ENCODE measurements at places on chromosomes 4 and X.
A peak's percentile ranks its signal among the peaks of the same experiment; 100 is the strongest.

DNA sequence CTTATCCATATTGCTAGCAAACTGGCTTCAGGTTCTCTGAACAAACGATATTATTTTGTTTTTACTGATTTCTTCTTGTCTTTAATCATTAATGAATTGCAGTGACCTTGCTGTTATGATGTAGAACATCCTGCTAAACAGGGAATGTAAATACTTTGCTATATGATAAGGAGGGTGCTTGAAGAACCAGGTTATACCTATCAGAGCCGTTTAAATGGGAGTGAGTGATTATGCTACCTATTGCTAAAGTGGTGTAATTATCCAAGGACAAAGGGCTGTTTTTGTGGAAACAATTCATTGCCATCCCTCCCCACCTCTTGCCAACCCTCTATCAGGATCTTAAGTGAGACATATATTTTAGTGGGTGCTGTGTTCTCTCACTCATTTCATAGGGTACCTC is 788.9 kb downstream of the RPA4 start:
- DNase-seq: no peak

DNA sequence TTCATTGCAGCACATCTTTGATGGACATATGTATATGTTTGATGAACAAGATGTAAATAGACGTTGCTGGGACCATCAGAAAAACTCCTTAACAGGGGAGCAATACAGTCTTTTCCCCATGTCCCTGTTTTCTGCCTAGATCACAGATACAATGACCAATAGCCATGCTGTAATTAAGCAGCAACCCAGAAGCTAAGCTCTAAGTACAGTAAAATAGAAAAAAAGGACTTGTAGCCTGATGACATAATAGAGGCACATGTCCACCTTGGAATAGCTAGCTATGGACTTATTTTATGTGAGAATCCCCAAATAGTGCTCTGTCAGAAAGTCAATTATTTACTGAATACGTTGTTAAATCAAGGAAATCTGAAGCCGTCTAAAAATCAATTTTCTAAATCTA is 14.9 kb downstream of the FAM13A start:
- no peak for DNase-seq

DNA sequence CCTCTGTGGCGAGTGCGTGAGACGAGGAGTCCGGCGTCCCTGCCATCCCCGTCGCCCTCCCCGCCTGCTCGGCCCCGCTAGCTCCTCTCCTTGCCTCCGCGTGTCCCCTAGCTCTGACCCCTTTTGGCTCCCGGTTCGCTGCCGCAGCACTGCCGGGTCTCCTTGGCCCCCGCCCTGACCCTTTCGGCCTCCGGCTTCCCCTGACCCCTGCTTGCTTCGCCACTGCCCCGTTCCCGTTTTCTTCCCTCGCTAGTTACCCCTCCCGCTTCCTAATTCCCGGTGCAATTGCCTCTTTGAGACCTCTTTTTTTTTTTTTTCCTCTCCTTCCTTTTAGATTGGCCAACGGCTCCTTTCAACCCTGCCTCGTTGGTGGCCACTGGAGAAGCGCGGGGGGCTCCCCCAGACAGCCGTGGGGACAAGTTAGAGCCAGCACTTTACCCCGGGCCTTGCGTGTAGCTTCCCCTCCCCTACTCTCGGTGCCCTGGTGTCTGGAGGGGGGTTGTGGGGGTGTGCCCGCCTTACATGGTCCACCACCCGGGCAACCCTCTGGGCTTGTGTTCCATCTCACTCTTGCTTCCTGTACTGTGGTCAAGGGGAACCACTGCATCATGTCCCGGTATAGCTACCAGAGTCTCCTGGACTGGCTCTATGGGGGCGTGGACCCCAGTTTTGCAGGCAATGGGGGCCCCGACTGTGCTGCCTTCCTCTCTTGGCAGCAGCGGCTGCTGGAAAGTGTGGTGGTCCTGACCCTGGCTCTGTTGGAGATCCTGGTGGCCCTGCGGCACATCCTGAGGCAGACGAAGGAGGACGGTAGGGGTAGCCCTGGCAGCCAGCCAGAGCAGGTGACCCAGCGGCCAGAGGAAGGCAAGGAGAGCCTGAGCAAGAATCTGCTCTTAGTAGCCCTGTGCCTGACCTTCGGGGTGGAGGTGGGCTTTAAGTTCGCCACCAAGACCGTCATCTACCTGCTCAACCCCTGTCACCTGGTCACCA is 548 bp downstream of the TMEM164 start:
- DNase-seq: peak; percentile 21

DNA sequence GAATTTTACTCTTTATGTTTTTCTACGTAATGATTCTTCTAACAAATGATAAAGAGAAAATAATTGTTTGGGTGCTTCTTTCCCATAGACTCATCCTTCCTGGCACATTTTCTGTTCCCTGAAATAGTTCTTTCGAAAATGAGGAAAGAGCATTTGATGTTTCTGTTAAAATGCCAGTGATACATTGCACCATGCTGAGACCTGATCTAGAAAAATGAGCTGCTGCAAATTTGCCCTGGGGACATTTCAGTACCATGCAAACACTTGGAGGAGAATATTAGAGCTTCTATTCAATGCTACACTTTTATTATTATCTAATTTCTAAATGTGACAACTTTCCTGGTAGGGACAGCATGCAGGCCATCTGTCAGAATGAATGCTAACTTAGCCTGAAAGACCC is 83.3 kb downstream of the C4orf33 start:
- DNase-seq: no peak

- no peak for DNase-seq
Measured at GRCh38 chr4:140267576-140267975, 105.9 kb upstream of the SCOC start.

- DNase-seq: no peak
Measured at GRCh38 chr4:41446981-41447725, 90.8 kb upstream of the LIMCH1 start.

DNA sequence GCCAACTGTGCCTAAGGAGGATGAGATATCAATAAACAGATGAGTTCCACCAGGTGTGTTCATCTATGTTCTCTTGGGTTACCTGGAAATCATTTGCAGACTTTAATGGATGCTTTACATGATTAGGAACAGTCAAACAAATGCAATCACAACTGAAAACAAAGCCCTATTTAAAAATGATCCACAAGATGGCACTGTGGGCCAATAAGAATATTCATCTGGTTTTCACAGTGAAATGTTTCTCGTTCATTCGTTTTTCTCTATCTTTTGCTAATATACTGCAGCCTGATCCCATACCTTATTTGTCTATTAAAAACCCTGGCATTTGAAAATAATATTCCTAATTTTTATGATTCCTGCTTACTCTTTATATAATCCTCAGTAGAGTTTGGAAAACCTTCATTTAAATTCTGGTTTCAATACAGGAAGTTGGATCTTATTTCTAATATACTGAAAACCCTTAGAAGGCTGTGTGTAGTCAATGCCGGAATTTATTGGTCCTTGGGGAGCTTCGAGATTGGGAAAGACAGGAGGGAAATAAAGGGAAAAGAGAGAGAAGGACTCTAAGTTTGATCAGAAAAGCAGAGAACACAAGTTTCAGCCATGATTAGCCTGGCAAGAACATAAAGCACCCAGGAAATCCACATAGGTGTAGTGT is 63.8 kb upstream of the TAPT1 start:
- no peak for DNase-seq

- no peak for DNase-seq
Measured at GRCh38 chr4:80386281-80386886, 50.9 kb downstream of the CFAP299 start.

DNA sequence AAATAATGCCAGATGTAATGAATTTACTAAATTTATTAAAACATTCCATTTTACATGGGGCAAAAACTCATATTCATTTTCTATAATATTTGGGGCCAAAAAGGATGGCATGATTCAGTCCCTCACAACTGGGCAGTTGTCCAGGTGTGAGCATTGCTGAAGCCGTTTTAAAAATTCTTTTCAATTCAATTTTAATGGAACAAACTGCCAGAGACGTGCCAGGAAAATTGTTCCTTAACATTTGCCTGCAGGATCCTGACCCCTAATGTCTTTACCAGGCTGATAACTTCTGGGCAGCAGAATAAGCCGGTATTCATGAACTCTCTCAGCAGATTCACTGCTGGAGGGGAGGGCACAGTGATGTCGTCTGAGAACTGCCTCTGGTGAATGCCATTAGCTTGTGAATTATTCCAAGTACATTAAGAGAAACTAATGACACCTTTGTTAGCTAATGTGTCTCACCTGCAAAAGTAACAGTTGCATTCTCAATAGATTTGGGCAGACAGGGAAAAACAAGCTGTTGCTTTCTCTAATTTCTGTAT is 1445.1 kb upstream of the TENM3 start:
- no peak for DNase-seq

DNA sequence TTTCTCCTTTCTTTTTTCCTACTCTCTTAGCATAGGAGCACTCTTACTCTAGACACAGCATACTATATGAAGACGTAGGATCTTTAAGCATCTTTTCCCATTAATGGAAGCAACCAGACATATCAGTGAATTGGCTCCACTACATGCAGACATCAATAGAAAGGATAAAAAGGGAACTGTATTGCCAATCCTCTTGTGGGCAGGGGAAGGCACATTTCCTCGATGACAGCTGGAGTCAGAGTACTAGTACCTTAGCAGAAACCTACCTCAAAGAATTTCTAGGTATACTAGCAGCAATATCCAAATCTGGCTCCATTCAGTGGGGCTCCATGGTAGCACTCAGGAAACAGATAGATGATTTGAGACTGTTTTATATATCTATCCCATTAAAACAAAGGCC is 20.1 kb downstream of the CYBB start:
- no peak for DNase-seq

GRCh38 chr4:38162240-38162784 is 202.1 kb downstream of the PTTG2 start:
- DNase-seq: no peak

DNA sequence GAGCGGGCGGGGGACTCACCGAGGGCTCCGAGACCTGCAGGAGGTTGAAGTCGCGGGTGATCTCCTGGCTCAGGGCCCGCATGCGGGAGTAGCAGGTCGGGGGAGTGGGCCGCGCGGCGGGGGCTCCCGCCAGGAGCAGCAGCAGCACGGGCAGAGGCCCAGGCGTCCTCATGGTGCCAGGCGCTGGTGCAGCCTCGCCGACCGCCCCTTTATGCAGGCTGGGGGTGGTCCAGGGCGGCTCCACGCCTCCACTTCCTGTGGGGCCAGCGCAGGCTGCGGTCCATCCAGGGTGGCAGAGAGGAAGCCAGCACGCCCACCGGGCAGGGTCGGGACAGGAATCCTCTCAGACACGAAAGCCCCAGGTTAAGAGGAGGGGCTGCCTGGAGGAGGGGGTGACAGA is at the start of gene CYTL1:
Gene CYTL1 (minus strand): TSS at position 185 of the 400 bp plus-strand sequence. CDS start 13 bp downstream, at position 172.
- no peak for DNase-seq

- DNase-seq: no peak
Measured at GRCh38 chrX:132810488-132810887, 147.9 kb downstream of the HS6ST2 start.

DNA sequence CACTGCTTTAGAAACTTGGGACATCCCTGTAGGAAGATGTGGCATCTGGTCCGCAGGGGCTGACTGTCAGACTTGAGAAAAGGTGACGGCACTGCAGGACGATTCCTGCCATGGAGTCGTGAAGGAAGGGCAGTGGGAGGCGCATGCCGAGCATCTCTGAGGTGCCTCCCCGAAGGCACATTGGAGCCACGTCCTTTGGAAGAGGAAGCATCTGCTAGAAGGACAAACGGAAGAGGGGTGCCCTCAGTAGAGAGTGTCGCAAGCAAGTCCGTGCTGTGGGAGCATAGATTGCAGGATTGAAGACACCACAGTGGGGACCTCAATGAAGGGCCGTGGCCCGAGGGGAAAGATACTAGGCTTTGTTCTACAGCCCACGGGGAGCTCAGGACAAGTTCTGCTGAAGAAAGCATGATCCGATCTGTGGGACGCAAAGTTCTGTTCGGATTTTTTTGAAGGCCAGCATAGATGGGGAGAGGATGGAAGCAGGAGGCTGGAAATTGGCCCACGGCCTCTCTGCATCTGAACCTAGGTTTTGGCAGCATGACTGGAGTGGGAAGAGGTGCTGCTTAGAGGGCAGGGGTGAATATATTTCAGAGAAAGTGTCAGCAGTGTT is 24.2 kb upstream of the HELT start:
- DNase-seq: no peak

DNA sequence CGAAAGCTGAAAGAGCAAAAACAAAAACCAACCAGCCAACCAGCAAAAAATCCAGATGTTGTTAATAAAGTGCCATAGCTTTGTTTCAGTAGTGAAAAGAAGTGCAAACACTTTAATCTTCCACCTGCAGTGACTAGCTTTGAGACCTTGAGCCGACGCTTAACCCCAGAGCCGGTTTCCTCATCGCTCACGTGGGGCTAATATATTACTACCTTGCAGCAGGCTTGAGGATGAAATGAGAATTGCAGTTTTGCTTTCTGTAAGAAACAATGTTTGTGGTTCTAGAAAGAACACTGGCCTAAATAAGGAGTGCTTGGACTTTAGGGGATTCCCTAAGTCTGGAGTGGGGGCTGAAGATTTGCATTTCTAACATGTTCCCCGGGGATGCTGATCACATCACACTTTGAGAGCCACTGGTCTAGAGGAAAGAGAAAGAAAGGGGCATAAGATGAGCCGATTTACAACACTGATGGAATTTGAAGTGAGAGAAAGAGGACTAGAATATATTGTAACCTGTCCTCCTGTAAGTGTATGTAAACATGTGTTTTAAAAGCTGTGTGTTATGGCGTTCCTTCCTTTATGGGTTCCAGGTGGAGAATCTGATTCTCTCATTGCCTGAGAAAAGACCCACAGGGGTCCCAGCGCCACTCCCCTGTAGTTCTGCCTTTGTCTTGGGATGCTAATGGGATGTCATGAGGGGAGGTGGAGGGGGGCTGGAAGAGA is 1.4 kb downstream of the FGF2 start:
- DNase-seq: peak; percentile 65

- DNase-seq: no peak
Measured at GRCh38 chr4:37769391-37769989, 57.0 kb upstream of the PGM2 start.

DNA sequence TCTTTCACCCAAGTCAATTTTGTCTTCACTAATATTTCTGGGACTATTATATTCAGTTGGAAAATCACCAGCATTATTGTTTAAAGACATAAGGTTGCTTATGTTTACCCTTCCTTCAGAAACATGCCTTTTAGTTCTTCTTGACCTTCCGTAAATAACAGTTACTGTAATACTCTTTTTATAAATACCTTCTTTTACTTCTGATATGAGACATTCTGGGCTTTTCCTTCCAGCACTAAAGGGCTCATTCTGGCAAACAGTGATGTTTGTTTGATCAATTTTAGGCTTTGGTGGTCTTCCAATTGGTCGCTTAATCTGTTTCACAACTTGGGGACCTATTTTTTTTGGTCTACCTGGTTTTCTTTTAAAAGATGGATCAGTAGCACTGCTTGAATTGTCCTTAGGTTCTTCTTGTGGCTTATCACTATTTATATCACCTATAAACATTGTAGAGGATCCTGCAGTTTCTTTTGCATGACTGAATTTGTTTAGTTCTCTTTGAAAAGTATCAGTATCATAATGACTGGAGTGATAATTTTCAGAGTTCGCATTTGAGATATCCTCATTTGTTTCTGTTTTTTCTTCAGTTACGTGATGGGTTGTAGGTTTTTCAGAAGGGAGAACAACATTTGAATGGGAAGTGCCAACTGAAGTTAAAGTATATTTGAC is 64.8 kb downstream of the NCAPG start:
- DNase-seq: peak; percentile 40

GRCh38 chr4:71406459-71406963 is 67.7 kb downstream of the SLC4A4 start:
- DNase-seq: no peak

- DNase-seq: no peak
Measured at GRCh38 chrX:122565952-122566351, 618.1 kb upstream of the GRIA3 start.

GRCh38 chr4:113677325-113677724 is 84.2 kb downstream of the CAMK2D start:
- no peak for DNase-seq

Measured in GM06990 (cell line).